ENCODE measurements at places on chromosomes 13 and 19. TPM values are rescaled to one million over a fixed set of nuclear protein-coding genes. Genes with fewer than 3 reads are reported as not detected.

GRCh38 chr19:14775869-14776586 lies 2.3 kb downstream of the ADGRE2 start:
- peaks cover 36% of the 10 kb centered on the region for H3K4me1 ChIP-seq
- H3K27ac ChIP-seq: peak overlapping the region; percentile 93
- H3K27me3 ChIP-seq: peaks cover 26% of the 10 kb centered on the region
- H3K4me3 ChIP-seq: peak overlapping the region; percentile 53
- no peaks in the 10 kb centered on the region for H3K36me3 ChIP-seq

The MARCHF2 gene
- 56.0 TPM for total RNA-seq

- no peaks in the 10 kb centered on the region for H3K36me3 ChIP-seq
- H3K27me3 ChIP-seq: no peaks in the 10 kb centered on the region
- no peak for DNase-seq
Observed at GRCh38 chr13:80753866-80754265, 412.9 kb upstream of the SPRY2 start.

DNA sequence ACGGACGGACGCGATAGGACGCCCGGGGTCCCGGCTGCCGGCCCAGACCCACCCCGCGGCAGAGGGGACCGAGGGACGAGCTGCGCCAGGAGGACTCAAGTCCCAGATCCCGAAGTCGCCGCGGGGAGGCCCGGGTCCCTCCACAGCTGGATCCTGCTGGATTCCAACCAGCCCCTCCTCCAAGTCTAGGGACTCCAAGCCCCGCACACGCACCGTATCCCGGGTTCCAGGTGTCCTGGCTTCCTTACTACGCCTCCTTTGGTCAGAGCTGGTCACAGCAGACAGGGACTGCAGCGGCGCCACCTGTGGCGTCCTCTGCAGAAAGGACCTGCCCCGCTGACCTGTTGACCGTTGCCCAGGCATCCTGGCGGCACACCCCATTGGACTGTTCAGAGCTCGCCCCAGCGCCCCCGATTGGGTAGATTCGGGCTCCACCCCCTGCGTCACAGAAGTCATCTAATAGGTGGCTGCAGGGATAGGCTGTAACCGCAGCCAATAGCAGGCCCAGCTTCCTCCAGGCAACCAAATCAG lies 29.0 kb upstream of the ZNF709 start:
- H3K4me3 ChIP-seq: peak overlapping the region; percentile 19
- no peaks in the 10 kb centered on the region for H3K27me3 ChIP-seq
- DNase-seq: no peak
- H3K36me3 ChIP-seq: peaks cover 7% of the 10 kb centered on the region
- H3K4me1 ChIP-seq: no peaks in the 10 kb centered on the region
- H3K27ac ChIP-seq: no peak overlapping the region

The ZNF547 gene
- total RNA-seq: 8.8 TPM
